SW 1271 (cell line): ENCODE measurements at places on chromosomes 13 and 19.

GRCh38 chr19:16714702-16715287, 4.9 kb upstream of the NWD1 start:
- peak; percentile 49 for DNase-seq

DNA sequence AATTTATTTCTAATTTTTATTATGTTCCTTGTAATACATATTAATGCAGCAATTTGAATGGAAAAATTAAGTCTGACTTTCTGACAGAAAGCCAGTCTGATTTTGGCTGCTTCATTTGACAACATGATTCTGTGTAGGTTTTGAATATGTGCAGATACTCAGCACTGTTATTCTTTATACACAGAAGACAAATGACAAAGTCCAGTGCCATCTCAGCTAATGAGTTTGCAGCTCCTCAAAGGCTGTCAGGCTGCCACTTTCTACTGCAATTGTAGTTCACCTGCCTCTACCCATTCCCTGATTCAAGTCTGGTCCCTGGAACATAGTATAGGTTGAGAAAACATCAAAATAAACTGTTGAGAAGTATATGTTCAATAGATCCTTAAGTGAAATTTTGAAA, 2.9 kb upstream of the CHAMP1 start:
- DNase-seq, result no peak

DNA sequence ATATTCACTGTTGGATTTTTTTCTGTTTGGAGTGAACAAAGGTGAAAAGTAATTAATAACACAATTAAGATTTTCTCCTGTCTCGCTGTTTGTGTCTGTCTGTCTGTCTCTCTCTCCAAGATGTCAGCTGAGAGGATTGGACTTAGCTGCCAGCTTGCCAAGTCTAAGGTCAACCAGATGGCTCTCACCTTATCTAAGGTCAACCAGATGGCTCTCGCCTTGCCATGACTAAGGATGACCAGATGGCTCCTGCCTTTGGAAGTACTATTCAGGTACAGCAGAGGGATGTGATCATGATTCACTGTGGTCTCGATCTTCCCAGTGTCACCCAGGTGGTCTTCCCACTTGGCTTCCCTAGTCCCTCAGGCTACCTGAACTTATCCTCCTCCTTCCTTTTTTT, 1436.4 kb downstream of the UQCRFS1 start:
- no peak for DNase-seq

GRCh38 chr13:79525064-79525857, 44.3 kb downstream of the NDFIP2 start:
- peak; percentile 19 for DNase-seq
